ENCODE measurements at places on chromosomes 3 and 15.

DNA sequence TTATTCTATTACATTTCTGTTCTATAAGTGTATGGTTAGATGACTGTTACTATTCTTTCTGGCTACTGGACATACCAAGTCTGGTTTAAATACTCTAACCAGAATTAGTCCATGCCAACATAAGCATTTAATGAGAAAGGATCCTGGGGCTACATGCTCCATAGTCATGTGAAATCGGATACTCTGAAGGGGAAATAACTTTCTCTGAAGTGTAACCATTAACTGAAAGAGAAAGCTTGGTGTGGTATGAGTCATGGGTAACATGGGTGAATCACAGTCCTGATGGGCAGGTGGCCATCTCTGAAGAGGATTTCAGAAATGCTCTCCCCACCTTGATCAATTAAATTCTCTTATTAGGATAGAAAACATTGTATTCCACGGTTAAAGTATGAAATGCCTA lies 69.4 kb downstream of the FHIT start:
- DNase-seq, result no peak

- no peak for DNase-seq
Observed at GRCh38 chr3:73601011-73601410, 23.7 kb downstream of the PDZRN3 start.

- peak; percentile 47 for DNase-seq
Observed at GRCh38 chr3:4993276-4994143, 14.3 kb downstream of the BHLHE40 start.

DNA sequence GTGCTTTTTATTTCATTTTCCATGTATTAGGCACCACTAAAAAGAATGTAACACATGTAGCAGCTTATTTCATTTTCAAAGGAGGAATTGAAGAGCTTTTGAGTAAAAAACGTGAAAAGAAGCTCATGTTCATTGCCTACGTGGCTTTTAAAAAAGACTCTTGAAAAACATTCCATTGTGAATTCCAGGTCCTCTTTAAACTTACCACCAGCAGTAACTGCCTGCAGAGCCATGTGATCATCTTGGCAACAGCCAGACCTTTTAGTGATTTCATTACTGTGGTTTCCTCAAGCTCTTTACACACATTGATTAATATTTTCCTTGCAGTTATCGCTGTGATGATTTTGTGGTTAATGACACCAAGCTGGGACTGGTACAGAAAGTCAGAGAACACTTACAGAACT lies 43.8 kb upstream of the FBXL22 start:
- DNase-seq, result no peak

DNA sequence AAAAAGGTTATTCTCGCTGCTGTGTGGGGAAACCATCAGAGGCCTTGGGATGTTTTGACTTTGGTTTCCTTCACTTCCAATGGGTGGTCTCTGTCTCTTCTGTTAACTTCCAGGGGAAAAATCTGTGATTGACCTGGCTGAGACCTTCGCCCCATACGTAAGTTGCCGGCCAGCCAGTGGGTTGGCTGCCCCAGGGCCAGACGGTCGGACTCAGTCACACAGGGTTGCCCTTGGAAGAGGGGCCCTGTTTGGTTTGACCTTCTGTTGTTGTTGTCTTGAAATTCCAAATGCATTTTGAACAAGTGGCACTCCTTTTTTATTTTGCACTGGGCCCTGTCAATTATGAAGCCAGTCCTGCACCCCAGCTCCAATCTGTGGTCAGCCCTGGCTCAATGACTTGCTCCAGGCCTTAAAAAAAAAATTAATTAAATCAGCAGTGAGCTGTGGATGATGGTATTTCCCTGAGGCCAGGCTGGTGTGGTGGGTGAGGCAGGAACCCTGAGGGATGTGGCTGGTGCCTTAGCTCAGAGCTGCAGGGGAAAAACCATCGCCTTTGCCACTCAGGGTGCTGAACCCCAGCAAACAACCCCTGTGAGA lies 4.5 kb downstream of the FAM107A start:
- no peak for DNase-seq

DNA sequence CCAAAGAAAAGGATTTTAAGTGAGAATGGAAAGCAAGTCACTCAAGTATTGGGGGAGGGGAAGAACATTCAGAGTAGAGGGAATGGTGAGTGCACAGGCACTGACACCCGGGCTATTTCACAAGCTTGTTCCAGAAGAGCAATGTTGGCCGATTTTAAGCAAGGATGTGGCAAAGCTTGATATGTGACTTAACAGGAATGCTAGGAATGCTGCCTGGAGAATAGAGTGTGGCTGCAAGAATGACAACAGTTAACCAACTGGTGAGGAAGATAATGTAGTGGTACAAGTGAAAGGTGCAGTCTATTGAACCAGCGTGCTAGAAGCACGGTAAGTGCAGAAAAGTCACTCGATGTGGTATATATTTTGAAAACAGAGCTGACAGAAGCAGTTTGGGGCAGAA lies 6.2 kb upstream of the CCDC80 start:
- DNase-seq, result no peak

DNA sequence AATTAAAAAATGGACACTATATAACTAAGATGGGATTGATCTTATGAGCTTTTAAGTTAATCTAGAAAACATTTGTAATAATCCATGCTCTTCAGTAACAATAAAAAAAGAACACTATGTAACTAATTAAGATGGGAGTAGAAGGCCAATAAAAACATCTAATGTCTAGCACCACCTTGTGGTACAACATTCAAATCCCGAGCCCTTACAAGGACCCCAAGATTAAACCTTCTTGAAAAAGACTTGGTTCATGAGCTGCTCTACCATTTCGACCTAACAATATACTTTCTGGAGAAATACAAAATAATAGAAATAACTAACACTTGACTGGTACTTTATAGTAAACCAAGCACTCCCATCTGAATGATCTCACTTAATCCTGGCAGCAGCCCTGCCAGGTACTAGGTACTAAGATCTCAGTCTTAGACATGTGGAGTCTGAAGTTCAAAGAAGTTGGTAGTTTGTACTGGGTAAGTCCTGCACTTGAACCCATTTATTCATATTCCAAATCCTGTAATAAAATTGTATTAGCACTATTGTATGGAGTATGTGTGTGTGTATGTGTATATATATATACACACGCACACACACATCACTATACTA lies 21.8 kb downstream of the METTL6 start:
- no peak for DNase-seq

DNA sequence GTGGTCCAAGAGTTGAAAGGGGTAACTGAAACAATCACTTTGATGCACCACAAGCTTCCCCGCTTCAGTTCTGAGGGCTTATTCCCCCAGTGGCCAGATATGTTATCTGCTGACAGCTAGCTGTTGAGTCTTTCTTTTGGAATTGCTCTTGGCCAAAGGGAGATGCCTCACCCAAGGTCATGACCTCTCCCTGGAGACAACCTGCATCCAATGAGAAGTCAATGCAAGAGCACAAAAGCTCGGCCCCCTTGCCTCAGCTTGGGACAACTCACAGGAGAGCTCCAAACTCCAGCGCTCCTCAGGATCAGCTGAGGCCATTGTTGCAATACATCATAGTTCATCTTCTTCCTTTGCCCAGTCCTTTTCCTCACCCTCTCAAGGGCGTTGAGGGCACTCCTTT lies 31.0 kb upstream of the THBS1 start:
- DNase-seq, result no peak

- no peak for DNase-seq
Observed at GRCh38 chr15:62850791-62851291, 191.7 kb upstream of the TPM1 start.

- DNase-seq, result no peak
Observed at GRCh38 chr3:35646081-35646480, 6.8 kb downstream of the ARPP21 start.

GRCh38 chr15:51090753-51091152 lies 4.0 kb downstream of the TNFAIP8L3 start:
- DNase-seq, result no peak

GRCh38 chr3:194346621-194347020 lies 4.5 kb downstream of the CPN2 start:
- no peak for DNase-seq

- DNase-seq, result no peak
Observed at GRCh38 chr3:147383617-147384016, 22.7 kb downstream of the ZIC4 start.
